DMS79 treated with DMSO at 0.1 percent for 48 hours (cell line): ENCODE measurements at places on chromosomes 7 and 10.

DNA sequence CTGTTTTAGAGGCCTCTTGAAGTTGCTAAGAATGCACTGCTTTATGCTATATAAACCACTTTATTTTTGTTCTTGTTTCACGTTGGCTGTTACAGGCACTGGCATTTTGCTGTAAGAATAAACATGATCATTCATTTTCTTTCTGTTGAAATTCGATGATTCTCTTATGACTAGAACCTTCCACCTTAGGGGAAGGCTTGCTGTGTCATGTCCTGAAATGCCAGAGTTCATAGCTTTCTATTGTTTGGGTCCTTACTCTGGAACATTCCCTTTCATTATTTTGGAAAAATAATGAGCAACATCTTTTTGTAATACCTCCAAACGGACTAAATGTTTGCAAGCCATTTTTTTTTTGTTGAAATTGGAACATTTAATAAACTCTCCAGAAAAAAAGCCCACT, 495.1 kb upstream of the POT1 start:
- DNase-seq: no peak

GRCh38 chr7:80967071-80967916, 48.4 kb upstream of the SEMA3C start:
- DNase-seq: no peak

GRCh38 chr7:117012284-117012683, 59.0 kb downstream of the ST7 start:
- DNase-seq: no peak

DNA sequence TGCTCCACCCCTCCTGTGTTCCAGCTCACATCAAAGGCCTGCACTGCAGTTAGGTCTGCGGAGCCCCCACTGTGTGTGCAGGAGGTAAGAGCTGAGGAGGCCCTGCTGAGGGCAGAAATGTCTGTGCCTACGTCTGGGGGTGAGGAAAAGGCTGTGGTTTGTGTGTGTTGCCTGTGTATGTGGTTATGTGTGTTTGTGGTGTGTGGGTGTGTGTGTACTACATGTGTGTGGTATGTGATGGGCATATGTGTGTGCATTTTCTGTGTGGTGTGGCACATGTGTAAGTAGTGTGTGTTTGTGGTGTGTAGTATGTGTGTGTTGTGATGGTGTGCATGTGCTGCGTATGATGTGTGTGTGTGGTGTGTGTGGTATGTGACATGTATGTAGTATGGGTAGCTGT, 36.2 kb downstream of the ANXA8 start:
- no peak for DNase-seq

- peak; percentile 58 for DNase-seq
Measured at GRCh38 chr10:33661580-33662336, 327.3 kb upstream of the NRP1 start.

DNA sequence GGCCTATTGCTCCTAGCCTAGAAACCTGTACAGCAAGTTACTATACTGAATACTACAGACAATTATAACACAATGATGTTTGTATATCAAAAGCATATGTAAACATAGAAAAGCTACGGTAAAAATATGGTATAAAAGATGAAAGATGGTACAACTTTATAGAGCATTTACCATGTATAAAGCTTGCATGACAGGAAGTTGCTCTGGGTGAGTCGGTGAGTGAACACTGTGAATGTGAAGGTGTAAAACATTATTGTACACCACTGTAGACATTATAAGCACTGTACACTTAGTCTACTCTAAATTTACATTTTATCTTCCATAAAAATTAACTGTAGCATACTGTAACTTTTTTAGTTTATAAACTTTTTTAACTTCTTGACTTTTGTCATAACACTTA, 674.3 kb upstream of the ZWINT start:
- no peak for DNase-seq

GRCh38 chr10:79132681-79133381, 64.1 kb downstream of the ZMIZ1 start:
- DNase-seq: no peak
